ENCODE measurements at places on chromosomes 3 and 15.

DNA sequence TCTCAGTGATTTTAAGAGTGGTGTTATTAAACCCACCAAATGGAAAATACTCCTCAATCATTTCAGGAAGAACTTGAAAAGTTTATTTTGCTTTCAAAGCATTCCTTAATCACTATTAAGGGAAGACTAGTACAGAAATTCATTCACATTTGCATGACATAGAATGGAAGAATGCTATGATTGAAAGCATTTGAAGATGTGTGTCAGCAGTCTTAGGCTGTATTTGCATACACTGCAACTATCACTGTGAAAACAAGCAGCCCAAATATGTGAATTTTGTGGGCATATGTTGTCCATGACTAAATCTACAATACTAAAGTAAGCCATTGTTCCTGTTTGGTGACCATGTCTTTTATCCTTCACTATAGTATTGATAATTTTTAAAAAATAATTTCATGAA is 95.8 kb downstream of the CNTN3 start:
- no peak for DNase-seq

- DNase-seq = no peak
These were observed 17.1 kb upstream of the MRPS22 start for GRCh38 chr3:139326707-139327106.

DNA sequence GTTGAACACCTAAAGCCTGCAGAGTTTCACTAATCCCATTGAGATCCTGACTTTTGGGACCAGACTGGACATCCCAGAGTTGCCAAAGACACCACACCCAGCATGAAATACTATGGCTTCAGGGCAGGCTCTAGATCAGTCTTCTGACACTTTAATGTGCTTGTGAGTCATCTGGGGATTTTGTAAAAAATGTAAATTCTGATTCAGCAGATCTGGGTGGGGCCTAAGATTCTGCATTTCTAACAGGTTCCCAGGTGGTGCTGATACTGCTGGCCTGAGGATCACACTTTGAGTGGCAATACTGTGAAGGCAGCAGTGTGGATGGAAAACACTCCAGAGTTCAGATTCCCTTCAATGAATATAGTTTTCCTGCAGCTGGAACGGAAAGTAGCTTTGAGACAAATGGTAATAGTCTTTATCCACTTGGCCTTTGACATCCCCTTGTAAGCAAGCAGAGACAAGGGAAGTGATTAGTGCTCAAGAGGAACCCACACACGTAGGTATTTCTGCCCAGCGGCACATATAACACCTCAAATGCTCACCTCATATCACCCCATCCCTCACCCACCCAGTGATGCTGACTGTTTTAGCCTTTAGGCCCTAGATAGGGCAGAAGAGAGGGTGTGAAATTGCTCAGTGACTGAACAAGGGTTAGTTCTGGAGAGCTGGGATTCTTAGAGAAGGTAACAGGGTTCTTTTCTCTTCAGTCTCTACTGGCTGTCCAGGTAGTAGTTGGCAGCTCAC is 51.5 kb upstream of the GSK3B start:
- peak; percentile 3 for DNase-seq

DNA sequence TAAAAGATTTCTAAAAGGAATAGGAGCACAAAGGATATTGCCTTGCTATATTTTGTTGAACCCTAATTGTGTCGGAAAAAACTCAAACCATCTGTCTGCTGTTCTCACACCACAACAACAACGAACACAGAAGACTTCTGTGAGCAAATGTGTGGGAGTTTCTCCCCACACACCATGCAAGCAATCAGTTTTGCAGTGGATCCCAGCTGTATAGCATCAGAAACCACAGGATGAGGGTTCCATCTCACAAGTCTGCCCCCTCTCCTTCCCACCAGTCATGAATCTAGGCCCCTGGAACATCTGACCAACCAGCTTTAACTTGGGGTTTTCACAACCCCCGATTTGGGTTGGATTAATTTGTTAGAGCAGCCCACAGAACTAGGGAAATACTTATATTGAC is 91.3 kb upstream of the SLC4A7 start:
- no peak for DNase-seq

- no peak for DNase-seq
These were observed 107.1 kb upstream of the PHLDB2 start for GRCh38 chr3:111751961-111752360.

GRCh38 chr3:193905541-193906396 is 230.2 kb upstream of the HES1 start:
- no peak for DNase-seq

Measured in activated T-cell treated with anti-CD3 and anti-CD28 coated beads for 4 hours (primary cell).